ENCODE measurements at places on chromosomes 2 and 18. TPM values are rescaled to one million over a fixed set of nuclear protein-coding genes. Genes with fewer than 3 reads are reported as not detected.

Gene ANXA4
- 102 TPM for total RNA-seq

Gene CYBRD1
- total RNA-seq = 12.5 TPM

Gene CRYGD
- total RNA-seq = not detected

Gene ANKRD44
- 7.9 TPM for total RNA-seq

Gene CELF4
- total RNA-seq = not detected

Gene MARCHF4
- total RNA-seq = not detected

Gene SIX3
- total RNA-seq = not detected

Gene LOXL3
- total RNA-seq = 0.86 TPM
